ENCODE measurements at places on chromosomes 6 and 20. TPM values are rescaled to one million over a fixed set of nuclear protein-coding genes. Genes with fewer than 3 reads are reported as not detected.
A peak's percentile ranks its signal among the peaks of the same experiment; 100 is the strongest.

The TFAP2D gene
- not detected for total RNA-seq

The CPXM1 gene
- total RNA-seq: 0.17 TPM

The EFCAB8 gene
- 0.42 TPM for total RNA-seq

The TAAR6 gene
- not detected for total RNA-seq

The HRH3 gene
- not detected for total RNA-seq

The CCDC170 gene
- 0.12 TPM for total RNA-seq

The POLR3F gene
- total RNA-seq: 11.4 TPM

The SYNCRIP gene
- total RNA-seq: 189 TPM

The DYNLT2 gene
- 1.5 TPM for total RNA-seq

The PSORS1C2 gene
- not detected for total RNA-seq

DNA sequence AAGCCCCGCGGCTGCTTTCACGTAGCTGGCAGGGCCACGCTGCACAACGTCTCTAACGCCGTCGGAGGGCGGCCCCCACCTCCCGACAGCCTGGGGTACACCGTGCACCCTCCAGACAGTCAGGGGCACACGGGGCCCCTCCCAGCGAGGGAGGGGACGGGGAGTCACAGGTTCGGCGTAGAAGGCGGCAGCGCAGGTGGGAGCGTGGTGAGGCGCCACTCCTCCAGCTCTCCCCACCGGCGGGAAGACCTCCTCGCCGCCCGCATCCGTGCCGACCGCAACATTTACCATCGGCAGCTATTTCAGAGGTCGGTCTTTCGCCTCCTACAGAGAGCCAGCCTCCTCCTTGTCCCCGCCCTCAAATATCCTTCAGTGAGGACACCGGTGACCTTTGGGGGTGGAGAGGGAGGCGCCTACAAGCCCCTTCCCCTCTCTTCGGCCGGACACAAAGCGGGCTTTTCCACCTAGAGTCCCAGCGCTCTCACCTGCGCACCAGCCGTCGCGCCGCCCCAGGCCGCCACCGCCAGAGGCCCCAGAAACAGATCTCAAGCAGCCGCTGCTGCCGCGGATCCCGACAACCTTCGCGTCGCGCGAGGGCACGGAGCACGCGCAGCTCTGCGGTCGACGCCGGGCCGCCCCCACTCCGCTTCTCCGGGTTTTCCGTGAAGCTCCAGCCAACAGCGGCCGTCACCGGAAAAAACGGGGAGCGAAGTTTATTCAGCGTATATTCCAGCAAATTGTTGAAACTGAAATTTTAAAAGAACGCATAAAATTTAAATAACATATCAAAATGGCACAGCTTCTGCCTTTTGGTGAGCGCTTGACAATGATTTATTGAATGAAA is at the start of gene MKKS:
Gene MKKS, minus strand, starts transcription at position 600 of the 844 bp plus-strand sequence. CDS start 20,708 bp downstream, outside the sequence.
- peak; percentile 80 for DNase-seq

GRCh38 chr20:23632711-23633573 is 4.8 kb downstream of the CST3 start:
- DNase-seq: no peak

DNA sequence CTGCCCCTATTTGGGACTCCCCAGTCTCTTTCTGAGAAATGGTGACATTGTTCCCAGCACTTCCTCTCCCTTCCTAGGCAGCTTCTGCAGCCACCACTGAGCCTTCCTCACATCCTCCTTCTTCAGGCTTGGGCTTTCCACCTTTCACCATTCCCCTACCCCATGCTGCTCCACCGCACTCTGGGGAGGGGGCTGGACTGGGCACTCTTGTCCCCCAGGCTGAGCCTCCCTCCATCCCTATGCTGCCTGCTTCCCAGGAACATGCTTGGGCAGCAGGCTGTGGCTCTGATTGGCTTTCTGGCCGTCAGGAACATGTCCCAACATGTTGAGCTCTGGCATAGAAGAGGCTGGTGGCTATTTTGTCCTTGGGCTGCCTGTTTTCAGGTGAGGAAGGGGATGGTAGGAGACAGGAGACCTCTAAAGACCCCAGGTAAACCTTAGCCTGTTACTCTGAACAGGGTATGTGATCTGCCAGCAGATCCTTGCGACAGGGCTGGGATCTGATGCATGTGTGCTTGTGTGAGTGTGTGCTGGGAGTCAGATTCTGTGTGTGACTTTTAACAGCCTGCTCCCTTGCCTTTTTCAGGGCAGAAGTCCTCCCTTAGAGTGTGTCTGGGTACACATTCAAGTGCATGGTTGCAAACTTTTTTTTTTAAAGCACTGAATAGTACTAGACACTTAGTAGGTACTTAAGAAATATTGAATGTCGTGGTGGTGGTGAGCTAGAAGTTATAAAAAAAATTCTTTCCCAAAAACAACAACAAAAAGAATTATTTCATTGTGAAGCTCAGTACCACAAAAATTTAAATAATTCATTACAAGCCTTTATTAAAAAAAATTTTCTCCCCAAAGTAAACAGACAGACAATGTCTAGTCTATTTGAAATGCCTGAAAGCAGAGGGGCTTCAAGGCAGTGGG is 2.1 kb upstream of the CDKN1A start:
- DNase-seq: no peak

DNA sequence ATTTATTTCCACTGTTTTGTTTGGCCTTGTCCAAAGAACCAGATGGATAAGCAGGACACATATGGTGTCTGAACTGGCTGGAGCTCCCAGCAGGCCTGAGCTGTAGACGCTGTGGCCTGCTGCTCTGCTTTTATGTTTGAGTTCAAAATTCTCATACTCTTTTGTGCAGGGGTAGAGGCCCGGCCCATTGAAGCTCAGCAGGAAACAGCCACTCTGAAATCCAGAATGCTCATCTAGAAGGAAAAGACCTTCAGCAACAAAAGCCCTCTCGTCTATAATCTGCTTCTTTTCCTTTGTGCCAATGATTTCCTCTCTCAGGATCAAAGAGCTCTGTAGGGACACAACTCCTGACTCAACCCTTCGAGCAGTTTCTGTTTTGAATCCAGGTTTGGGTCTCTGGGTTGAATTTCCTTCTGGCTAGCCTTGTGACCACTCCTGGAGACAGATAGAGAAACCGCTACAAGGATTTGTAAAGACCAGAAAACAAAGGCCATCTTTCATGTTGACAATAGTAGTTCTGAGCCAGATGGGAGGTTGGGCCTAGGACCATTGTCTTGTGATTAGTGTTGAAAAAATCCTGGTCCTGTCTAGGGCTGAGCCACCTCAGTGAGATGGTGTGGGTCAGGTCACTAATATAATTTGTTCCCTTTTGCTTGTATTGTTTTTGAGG is 446.7 kb downstream of the BCKDHB start:
- DNase-seq: no peak

- no peak for DNase-seq
These were observed 284.2 kb downstream of the DOK5 start for GRCh38 chr20:54759589-54759988.

DNA sequence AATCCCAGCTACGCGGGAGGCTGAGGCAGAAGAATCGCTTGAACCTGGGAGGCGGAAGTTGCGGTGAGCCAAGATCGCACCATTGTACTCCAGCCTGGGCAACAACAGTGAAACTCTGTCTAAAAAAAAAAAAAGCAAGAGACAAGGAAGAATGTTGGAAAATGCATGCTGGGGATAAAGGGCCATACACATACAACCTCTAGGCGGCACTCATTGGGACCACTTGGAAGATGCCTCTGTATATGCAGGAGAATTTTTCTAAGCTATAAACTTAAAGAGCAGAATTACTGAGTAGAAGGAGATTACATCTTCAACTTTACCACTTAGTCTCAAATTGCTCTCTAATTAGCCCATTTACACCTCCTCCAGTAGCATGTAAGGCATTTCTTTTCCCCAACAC is 42.8 kb downstream of the ZBTB9 start:
- DNase-seq: no peak

DNA sequence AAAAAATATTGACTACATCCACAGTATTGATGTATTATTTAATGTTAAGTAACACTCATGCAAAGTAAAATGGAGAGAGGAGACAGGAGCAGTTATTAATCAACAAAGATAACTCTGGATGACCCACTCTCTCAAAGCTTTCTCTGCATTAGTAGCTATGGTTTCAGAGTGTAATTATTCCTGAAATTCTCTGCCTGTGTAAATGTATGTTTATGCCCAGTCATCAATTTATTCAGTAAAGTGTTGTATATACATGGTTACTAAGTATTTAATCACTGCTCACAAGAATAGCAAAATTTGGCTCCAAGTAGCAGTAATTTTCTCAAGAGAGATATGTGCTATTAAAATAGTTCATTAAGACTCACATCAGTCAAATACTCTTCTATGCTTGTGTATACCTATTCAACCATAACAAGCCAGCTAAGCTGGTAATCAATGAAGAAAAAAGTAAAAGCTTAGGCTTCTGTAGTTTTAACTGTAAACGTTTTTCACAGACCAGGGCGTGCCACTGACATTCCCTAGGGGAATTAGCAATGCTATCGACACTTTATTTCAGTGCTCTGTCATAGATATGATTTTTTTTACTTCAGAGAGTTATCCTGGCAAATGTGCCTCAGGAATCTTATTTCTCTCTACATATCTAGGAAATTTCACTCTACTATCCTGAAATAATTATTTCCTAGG is 54.0 kb upstream of the RAB32 start:
- no peak for DNase-seq

- no peak for DNase-seq
These were observed 56.0 kb downstream of the TENT5A start for GRCh38 chr6:81696524-81696923.

DNA sequence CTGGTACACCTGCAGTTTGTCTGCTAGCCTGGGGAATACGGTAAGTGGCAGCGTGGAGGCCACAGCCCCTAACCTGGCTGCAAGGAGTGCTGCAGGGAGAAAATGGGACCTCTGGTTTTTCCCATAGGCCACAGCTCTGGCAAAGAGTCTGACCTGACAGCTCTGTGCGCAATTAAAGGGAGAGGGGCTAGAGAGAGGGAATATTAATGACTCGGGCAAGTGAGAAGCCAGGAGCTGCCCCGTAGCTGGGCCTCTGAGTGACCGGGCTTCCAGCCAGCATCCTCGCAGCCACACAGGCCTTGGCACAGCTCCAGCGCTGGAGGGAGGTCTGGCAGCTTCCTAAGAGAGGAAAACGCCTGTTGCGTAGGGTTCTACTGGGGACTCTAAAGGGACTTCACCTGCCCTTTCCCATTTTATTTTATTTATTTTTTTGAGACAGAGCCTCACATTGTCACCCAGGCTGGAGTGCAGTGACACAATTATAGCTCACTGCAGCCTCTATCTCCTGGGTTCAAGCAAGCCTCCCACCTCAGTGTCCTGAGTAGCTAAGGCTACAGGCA is 18.2 kb upstream of the OCSTAMP start:
- DNase-seq: no peak

GRCh38 chr20:20206788-20207187 is 154.5 kb downstream of the CFAP61 start:
- DNase-seq: no peak

GRCh38 chr6:154441995-154442310 is 68.5 kb downstream of the CNKSR3 start:
- DNase-seq: no peak

DNA sequence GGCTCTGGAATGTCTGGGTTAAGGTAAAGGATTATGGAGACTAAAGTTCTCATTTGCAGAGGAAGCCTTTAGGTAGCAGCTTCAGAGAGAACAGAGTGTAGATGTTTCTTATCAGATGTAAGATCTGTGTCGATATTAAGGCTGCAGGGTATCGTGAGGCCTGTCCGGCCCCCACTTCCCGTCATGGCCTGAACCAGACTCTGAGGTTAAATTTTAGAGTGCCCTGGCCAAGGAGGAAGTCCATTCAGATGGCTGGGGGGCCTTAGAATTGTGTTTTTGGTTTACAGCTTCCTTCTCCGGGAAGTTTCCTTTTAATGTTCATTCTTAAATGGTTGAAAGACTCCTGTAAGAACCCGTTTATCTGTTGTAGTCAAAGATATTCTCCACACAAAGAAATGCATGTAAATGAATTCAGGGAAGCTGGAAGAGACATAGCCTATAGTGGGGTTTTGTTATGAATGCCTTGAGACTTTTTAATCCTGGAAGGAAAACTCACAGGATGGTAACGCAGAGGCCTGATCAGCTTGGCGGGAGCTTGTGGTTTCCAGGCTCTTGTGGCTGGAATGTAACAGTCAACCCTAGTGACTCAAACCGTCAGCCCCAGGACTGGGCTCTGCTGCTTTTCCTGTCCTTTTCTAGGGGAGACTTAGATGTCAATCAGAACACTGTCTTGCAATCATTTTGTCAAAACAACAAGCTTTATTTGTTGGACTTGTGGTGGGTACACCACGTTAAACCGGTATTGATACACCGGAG is 34.7 kb downstream of the KIF25 start:
- DNase-seq: no peak

GRCh38 chr6:16374461-16375200 is 136.2 kb downstream of the GMPR start:
- no peak for DNase-seq

- no peak for DNase-seq
These were observed 193.1 kb upstream of the ARG1 start for GRCh38 chr6:131379948-131380347.

- no peak for DNase-seq
These were observed 47.1 kb downstream of the NEDD9 start for GRCh38 chr6:11185204-11185842.

- peak; percentile 72 for DNase-seq
These were observed 31.8 kb downstream of the PSMB9 start for GRCh38 chr6:32885698-32886286.

DNA sequence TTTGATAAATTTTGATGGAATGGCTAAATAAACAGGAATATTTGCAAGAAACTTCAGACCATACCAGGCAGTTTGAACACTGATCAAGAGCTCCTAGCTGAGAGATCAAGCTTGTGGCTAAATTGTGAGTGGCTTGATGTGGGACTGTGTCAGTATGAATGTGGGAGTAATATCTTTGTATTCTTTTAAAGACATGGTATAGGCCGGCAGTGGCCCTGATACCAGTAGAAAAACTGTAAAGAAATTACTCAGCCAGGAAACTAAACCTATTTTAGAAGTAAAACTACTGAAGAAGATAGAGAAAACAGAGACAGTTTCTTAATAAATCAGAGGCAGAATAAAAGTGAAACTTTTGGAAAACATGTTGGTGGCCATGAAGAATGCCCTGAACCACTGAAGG is 608.4 kb upstream of the SYNCRIP start:
- DNase-seq: no peak

All from HCT116 (cell line).